ENCODE measurements at places on chromosomes 13 and 19.
A peak's percentile ranks its signal among the peaks of the same experiment; 100 is the strongest.

DNA sequence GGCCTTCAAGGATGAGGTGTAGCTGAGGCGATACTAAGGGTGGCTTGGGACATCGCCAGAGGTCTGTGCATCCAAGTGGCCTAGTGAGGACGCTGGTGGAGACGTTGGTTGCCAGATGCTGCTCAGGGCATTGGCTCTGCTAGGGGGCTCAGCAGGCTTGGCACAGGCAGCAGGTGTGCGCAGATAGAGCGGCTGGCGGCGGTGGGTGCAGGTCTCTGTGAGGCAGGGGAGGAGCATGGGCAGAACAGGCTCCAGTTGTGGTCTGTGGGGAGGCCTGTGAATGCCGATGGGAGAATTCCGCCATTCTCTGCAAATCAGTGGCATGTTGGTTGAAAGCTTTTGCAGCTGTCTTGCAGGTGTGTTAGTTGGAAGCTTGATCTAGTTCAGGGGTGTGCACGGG lies 21.2 kb downstream of the PRAM1 start:
- DNase-seq = no peak

DNA sequence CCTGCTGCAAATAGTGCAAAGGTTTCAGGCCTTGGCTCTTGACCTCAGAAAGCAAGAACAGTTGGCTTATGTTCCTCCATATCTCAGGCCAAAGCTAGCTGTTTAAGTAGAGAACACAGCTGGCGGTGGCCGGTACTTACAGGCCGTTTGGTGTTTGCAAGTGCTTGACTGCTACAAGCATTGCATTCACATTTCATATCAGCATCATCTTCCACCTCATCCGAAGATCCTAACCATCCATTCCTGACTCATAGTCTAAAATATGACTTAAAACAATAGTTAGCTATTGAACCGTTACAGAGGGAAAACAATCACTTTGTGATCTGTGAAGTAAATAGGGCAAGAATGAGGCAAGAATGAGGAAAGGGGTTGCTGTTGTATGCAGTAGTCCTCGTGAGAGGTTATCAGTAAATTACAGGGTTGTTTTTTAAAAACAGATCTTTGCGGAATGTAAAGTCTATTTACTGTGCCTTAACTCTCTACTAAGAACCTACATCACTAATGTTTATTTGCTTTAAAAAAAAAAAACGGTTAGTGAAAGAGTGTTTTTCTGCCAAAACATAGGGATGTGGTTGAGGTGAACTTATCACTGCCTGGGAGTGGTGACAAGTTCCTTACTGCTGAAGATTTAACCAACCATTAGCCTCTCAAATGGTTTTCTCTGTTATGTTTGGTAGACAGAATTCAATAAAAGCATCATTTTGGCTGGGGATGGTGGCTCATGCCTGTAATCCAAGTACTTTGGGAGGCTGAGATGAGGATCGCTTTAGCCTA lies 21.6 kb upstream of the WDR88 start:
- no peak for DNase-seq

DNA sequence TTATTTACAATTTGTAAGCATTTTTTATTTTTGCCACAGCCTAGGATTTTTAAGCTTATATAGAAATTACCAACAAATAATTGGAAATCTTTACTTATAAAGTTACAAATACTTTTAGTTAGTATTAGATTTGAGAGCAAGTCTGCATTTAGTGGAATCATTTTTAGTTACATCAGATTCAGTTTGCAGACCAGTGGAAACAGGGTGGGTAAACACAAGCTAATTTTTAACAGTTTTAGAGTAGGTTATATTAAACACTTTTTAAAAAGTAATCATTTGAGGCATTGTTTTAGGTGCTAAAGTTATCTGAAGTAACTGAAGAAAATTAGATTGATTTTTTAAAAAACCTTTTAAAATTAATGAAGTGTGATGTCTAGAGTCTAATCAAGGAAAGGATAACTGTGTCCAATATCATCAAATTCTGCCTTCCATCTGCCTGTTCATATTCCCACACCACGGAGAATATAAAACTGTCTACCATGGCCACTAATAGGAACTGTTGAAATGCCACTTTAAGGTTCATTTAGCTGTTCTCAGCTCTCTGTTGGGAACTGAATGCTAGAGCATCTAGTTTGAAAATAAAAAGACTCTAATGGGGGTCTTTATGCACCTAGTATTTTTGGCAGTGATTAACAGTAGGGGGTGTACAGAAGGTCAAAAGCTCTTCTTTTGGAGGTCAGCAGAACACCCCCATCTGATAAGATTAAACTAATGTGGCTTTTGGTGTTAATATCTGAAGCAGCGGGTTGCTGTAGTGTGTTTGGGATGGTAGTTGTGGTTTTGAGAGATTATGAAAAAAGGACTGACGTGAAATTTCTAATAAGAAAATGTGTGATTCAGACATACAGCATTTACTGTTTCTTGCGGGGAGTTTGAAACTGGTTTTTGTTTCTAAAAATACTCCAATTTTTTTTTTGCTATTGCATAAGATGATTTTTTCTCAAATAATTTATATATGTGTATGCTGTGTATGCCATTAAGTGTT lies 66.5 kb downstream of the NDFIP2 start:
- DNase-seq = no peak

DNA sequence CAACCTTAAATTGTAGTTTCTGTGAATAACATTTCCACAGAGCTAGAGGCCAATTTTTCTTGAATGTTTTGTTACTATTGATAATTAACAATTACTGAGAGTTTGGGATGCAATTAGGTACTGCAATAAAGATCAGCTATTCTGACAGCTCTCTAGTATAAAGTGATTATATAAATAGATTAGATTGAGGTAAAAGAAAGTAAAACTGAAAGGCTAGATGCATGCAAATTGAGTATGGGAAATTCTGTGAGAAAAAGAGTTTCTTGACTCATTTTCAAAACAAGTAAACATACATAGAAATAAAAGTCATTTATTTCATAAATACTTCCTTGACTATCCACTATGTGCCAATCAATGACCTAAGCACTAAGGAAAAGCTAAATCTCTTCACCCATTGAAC lies 1087.5 kb upstream of the ATXN8OS start:
- DNase-seq = no peak

- DNase-seq = peak; percentile 73
These were observed 12.0 kb downstream of the WDR88 start for GRCh38 chr19:33143897-33144405.

GRCh38 chr19:18634612-18635297 lies 2.1 kb upstream of the KLHL26 start:
- no peak for DNase-seq

GRCh38 chr13:44711706-44712105 lies 135.6 kb upstream of the TSC22D1 start:
- DNase-seq = no peak

- DNase-seq = no peak
These were observed 54.2 kb downstream of the KDM4B start for GRCh38 chr19:5023128-5023571.

GRCh38 chr19:17294051-17294891 lies 9.0 kb downstream of the ABHD8 start:
- DNase-seq = peak; percentile 59

GRCh38 chr19:34269968-34270621 lies 15.7 kb downstream of the GARRE1 start:
- DNase-seq = peak; percentile 86

- DNase-seq = no peak
These were observed 25.9 kb downstream of the SPRY2 start for GRCh38 chr13:80314711-80315653.

DNA sequence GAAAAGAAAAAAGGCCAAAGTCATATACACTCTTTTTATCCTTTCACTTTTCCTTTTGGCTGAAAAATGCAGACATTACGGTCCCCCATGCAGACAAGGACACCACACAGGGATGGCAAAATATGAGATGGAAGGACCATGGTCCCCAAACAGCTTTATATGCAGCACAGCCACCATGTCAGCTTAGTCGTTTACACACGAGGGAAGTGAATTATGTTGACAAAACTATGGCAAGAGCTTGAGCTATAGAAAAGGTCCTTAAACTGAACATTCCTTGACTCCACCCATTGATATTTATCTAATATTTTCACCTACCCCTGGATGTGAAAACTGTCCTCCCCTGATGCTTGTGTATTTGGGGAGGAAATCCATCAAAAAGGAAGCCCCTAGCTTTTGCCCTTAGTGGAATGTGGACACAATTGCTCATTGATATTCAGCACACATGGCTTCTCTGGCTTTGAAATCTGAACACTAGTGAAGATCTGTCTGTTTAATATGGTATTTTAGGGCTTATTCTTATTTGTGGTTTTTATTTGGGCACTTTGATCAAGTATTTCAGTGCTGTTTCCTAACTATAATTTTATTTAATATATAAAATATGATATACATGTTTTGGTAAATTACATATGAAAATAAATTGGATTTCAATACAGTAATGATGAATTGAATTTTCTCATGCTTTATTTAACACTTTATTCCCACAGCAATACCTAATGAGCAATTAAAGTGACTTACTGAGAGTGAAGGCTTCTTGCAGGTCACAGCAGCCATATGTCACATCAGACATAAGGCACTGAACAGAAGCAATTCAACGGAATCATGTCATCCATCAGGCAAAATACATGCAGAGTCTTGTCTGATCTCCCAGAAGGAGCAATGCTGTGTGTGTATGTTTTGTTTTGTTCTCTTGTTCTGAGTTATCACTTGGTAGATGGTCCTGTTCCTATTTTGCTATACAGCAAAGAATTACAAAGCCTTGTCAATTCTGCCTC lies 6.8 kb upstream of the GTF2F2 start:
- no peak for DNase-seq

DNA sequence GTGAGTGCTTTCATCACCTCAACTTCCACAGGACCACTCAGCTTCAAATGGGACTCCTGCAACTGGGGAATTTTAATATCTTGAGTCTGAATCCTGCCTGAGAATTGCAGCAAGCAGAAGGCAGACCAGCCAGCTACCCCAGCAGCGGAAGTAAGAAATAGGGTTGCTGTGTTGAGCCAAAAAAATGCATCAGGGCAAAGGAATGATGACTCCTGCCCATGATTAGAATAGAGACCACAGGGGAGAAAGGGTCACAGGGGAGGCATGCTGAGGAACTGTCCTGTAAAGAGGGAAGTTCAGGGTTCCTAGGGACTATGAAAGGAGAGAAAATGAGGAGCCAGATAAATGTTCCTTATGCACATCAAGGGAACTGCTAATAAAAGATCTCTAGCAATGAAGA lies 370.2 kb downstream of the KCTD12 start:
- DNase-seq = no peak

- no peak for DNase-seq
These were observed 122.4 kb downstream of the DLEU7 start for GRCh38 chr13:50720861-50721671.

DNA sequence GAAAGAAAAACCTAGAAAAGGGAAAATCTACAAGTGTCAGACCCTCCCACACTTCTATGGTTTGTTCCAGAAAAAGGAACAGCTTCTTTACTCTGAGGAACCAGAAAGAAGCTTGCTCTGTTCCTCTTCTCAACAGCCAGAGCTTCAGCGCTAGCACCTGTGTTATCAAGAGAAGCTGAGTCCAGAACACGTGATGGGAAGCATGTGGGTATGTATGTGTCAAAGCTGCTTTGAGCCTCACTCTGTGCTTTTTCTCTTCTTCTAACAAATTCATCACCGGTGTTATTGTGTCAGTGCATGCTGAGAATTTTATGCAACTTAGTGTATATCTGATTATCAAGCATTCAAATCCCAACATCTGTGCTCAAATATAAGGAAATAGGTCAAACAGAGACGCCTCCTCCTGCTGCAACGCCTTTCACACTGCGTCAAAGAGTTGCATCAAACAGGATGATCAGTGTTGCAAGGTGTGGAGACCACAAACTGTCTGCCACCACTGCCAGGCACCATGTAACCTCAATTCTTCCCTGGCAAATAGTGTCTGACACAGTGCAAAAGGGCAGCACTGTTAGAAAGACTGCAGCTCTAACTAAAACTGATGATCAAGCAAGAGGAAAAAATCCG lies 83.9 kb downstream of the LRRC63 start:
- peak; percentile 74 for DNase-seq

- DNase-seq = no peak
These were observed 34.2 kb downstream of the KCTD12 start for GRCh38 chr13:76851961-76852360.

GRCh38 chr19:51342631-51343569 lies 961 bp upstream of the VSIG10L start:
- DNase-seq = no peak

DNA sequence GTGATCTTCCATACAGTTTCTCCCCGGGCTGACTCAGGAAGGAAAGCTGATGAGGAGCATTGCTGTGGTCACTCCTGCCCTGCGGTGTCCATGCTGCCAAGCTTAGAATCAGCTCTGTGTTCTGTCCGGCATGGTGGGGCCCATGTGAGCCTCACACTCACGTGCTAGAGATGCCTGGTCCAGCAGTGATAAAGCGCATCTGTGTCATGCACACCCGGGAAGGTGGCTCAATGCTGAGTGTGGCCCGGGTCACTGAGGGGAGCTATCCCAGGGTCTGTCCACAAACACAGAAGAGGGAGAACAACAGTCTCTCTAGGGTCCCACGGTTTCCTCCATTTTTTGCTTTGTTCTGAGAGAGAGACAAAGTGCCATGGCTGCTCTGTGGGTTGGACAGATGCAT lies 3.5 kb upstream of the LILRB1 start:
- no peak for DNase-seq

- DNase-seq = no peak
These were observed 386.5 kb upstream of the SPRY2 start for GRCh38 chr13:80727321-80727975.

Measured in CD4-positive, alpha-beta T cell treated with Interleukin-12 subunit alpha and Interleukin-12 subunit beta, for 1 hour (primary cell).